Thyroid gland (tissue), 4 donors: ENCODE measurements at places on chromosomes 16 and 17. TPM values are rescaled to one million over a fixed set of nuclear protein-coding genes. Genes with fewer than 3 reads are reported as not detected.

CCL5 gene
- 3.9 TPM for total RNA-seq

CCDC40 gene
- total RNA-seq, result 17.3 TPM

CPPED1 gene
- total RNA-seq, result 16.4 TPM

XYLT1 gene
- total RNA-seq, result 10.6 TPM

CD300LG gene
- total RNA-seq, result 22.5 TPM

TMC7 gene
- 0.11 TPM for total RNA-seq

MYH3 gene
- 5.4 TPM for total RNA-seq

KRT28 gene
- not detected for total RNA-seq

CFAP97D1 gene
- 0.13 TPM for total RNA-seq

GRCh38 chr17:31531336-31531980 is 140.0 kb downstream of the RAB11FIP4 start:
- DNase-seq, result no peak

- DNase-seq, result peak; percentile 70
Measured at GRCh38 chr17:79810130-79811010, 13.5 kb upstream of the CBX8 start.

- DNase-seq, result no peak
Measured at GRCh38 chr17:80527016-80527645, 17.5 kb upstream of the RPTOR start.

- no peak for DNase-seq
Measured at GRCh38 chr16:22282254-22282892, 14.8 kb upstream of the POLR3E start.

DNA sequence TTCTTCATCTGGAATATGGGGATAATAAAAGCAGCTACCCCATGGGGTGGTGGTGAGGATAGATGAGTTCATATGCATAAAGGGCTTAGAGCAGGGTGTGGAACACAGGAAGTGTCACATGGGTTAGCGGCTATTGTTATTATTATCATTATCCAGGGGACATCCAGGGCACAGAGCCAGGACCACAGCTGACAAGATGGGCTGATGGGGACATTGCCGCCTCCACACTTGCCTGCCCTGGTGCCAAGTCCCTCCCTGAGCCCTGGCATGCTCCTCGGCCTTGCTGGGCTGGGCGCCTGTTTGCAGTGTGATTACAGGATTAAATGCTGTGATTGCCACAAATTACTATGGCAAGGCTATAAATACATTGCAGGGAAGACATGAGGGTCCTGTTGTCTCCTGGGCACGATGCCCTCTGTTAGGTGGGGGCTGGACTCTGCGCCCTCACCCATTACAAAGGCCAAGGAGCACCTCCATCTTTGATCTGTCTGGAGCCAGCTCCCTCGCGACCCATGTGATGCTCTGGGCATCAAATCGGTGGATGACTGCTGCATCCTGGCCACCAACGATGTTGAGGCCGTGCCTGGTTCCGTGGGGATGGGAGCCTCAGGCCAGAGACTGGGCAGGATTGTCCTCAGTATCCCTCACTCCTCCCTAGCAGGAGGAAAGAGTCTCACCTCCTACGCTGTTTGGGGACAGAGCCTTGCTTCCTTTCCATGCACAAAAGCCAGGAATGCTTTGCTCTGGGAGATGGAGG is 43.2 kb downstream of the PIMREG start:
- no peak for DNase-seq

DNA sequence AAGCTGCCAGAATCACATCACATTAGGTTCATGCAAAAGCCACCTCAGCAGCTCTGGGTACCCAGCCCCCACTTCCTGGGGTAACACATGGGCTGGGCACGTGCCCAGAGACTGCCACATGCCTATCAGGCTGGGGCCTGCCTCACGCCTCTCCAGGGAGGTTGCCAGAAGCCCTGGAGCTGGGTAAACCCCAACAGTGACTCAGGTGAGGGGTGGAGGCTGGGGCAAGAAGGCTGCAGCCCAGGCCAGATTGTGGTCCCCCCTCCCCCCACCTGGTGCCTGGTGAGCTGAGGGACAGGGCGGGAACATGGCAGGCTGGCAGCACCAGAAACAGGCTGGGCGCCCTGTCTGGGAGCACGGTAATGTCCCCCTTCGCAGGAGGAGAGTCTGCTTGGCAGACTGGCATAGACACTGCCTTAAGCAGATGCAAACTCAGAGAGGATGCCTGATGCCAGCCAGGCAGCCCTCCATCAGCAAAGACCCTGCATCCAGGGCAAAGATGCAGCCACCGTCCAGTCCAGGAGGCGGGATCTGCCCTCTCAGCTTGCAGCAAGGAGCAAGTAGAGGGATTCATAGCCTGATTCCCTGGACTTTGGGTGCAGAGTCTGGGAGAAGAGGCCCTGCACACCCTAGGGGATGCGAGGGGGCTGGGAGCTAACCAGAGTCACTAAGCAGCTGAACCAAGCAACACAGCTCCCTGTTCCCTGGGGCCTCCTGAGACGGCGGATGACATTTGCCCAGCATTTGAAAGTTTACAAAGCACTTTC is 28.8 kb downstream of the NGFR start:
- peak; percentile 30 for DNase-seq

DNA sequence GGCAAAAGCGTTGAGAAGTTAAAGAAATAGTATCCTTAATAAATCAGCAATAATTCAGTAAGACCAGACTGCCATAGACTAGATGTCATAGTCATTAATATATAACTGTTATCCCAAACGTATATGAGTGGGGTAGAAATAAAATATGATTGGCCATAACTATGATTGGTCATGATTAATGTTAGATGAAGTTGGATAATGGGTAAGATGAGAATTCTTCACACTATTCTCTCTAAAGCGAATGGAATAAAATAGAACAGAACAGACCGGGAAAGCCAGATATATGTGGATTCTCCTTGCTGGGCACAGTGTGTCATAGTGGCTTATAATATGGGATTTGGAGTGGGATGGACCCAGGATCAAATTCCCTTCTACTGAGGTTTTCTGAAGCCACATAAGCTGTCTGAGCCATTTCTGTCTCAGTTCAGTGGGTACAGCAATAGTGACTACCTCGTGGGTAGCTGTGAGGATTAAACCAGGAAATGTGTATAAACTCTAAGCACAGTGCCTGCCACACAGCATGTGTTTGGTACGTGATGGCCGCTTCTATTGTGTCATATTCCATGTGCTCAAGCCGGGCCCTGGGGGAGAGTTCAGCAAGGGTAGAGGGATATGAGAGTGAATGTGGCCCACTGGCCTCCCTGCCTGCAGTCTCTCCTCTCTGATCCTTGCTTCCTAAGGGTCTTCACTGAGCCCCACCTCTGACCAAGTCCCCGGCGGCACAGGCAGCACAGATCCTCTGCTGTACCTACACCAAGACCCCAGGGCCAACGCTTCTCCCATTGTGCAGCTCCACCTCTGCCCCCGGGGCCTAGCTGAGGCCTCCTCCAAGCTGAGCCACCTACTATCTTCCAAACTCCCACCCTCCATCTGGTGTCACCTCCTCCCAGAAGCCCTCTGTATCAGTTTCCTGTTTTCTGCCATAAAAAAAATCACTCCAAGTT is 3.7 kb downstream of the CETP start:
- no peak for DNase-seq

GRCh38 chr17:79803997-79804855 is 7.3 kb upstream of the CBX8 start:
- DNase-seq, result no peak

DNA sequence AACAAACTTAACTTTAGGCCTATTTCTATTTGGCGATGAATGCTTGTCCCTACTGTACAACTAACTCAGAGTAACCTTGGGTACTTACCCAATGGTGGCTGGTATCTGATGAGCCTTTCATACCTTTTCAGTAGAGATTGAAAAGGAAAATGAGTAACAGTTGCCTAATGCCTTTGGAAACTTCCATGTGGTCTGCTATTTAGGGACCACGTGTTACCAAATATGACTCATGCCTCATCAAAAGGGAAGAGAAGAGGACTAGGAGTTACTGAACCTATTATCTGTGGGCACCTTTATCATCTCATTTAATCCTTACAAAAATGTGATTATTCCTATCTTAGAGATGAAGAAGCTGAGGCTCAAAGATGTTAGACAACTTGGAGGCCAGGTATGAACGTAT is 8.1 kb downstream of the MYOCD start:
- no peak for DNase-seq

GRCh38 chr16:81797443-81797842 is 18.4 kb downstream of the PLCG2 start:
- no peak for DNase-seq

GRCh38 chr17:42889809-42890208 is 10.8 kb upstream of the G6PC1 start:
- no peak for DNase-seq

- no peak for DNase-seq
Measured at GRCh38 chr17:72813481-72813880, 279.0 kb downstream of the SLC39A11 start.

- no peak for DNase-seq
Measured at GRCh38 chr17:27644586-27644985, 13.6 kb downstream of the LGALS9 start.

DNA sequence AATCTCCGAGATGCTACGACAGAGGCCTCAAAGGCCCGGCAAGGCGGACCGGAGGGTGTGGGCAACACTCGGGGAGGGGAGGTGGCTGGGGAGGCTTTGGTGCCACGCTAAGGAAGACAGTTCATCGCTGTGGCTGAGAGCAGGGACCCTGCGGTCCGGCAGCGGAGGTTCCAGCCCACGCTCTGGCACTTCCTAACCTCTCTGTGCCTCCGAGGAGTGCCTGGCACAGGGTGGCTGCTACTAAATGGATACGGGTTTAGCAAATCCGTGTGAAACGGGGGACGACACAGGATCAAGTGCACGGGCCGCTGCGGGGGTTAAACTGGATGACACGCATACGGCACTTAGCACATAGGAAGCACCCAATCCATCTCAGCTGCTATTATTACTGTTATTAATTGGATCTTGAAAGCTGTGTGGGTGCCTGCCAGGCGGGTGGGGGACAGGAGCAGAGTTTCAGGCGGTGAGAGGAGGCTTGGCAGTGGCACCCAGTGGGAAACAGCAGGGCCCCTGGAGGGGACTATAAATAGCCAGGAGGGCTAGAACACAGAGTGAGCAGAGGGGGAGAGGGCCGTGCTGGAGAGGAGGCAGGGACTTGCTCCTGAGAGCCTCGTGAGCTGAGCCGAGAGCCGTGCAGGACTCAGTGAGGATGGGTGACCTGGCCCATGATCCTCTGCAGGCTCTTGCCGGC is 45.0 kb downstream of the ABR start:
- DNase-seq, result no peak

GRCh38 chr16:57937861-57938260 is 33.1 kb downstream of the CNGB1 start:
- DNase-seq, result no peak

- no peak for DNase-seq
Measured at GRCh38 chr16:9002042-9002441, 38.3 kb upstream of the USP7 start.

DNA sequence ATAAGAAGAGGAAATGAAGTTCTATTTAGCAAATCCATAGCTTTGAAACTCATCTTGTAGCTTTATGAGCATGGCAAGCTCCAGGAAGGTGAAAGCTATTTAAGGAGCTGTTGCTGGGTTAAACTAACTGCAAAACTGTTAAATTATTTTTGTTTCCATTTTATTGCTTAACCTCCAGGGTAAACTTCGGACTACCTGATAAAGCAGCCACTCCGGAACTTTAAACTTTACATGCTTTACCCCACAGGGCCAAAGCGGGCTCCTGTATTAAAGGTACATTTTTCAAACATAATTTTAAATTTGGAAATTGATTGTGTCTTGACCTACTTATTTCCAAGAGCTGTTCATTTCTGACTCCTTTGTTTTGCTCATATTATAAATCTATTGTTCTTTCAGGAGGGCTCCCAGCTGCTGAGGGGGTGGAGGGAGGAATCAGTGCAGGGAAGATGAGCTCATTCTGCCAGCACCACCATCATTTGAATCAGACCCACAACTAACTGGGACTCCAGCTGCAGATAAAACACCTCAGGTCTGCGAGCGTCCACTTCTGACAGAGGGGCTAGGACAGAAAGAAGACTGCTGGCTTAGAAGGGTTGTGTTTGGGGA is 157.9 kb downstream of the IRX3 start:
- DNase-seq, result no peak

DNA sequence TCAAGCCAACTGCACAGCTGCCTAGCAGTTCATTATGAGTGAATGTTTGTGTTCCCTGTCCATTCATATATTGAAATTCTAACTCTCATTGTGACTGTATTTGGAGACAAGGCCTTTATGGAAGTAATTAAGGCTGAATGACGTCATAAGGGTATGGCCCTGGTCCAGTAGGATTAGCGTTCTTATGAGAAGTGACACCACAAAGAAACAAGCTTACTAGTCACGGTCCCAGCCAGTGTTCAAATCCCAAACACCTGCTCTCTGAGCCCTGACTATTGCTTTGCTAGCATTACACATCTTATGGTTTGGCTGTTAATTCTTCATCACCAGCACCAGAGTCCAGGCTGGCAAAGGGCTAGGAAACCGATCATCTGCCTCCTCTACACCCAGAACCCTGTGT is 2.2 kb downstream of the ZNF668 start:
- no peak for DNase-seq

GRCh38 chr16:67017421-67017750 is 11.6 kb upstream of the CBFB start:
- no peak for DNase-seq

GRCh38 chr17:62696726-62697490 is 69.4 kb downstream of the MRC2 start:
- no peak for DNase-seq

DNA sequence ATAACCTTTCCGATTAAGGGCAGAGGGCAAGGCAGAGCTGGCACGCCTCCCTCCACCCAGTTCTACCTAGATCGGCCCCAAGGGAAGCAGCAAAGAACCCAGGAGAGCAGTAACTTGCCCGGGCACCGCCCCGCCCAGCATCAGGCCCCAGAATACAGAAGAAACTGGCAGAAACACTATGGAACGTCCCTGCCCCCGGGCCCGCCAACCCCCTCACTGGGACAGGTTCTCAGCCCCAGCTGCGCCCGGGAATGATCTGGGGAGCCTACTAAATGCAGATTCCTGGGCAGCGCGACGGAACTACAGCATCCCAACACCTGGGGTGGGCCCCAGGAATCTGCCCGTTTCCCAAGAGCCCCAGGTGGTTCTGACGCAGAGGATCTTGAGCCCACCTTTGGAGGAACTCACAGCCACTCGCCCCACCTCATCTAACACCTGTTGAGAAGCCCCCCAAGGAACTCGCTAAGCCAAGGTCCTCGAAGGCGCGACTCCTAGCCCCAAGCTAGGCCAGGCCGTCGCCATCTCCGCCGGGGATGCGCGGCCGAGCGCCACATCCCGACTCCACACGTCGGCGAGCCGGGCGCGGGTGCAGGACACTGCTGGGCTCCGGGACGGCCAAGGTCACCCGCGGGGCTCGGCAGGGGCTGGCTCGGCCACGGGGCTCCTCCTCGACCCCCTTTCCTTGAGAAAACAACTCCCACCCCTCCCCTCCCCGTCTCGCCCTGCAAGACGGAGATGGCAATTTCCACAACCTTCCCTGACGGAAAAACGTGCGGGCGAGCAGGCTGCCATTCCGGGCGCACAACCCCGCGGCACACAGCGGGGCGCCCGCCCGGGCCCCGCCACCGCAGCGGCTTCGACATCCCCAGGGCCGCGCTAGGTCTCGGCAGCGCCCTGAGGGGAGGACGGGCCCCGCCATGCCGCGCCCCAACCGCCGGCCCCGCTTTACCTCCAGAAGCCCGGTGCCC is 913 bp downstream of the CDIP1 start:
- peak; percentile 25 for DNase-seq
